ENCODE measurements at places on chromosomes 1 and 21.

DNA sequence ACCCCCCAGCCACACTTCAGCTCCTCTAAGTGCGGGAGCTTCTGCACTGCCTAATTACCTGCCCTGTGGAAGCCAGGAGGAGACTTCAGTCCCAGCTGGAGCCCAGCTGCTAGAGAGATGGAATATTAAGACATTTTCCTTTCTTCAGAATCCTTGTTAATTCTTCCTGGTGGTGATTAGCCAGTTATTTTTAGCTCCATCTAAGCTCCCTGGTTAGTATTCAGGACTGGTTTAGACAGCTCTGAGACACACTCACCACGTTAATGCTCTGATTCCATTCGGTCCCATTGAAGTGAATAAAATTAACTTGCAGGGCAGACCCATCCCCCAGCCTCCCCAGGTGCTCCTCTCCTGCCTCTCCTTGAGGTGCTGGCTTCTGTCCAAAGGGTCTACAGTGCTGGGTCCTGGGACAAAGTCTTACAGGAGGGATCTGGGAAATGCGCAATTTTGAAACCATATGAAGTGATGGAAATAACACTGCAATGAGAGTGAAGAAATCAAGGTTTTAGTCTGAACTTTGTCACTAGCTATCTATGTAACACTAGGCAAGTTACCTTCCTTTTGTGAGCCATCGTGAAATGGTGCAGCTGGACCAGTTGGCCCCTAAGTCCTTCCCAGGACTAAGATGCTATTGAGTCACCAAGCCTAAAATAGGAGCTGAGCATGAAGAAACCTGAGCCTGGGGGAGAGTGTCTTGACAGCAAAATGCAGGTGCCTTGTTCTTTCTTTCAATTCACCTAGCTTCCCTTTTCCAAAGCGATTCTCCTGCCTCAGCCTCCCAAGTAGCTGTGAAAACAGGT, 117.4 kb upstream of the ATP1A1 start:
- DNase-seq = no peak

DNA sequence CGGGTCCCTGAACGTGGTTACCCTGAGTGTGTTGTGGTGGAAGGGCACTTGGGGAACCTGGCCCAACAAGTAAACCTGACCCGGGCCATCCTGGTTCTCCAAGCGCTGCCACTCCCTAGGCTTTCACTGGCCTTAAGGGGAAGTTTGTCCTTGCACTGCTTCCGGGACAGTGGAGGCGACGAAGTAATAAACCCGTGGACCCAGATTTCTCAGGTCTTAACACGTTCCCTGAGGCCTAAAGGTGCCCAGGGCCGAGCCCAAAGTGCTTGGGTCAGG, 261 bp upstream of the CCDC24 start:
- DNase-seq = no peak

- no peak for DNase-seq
Observed at GRCh38 chr1:192861860-192862259, 53.0 kb downstream of the RGS2 start.

GRCh38 chr1:63721531-63722189, 52.2 kb upstream of the ROR1 start:
- DNase-seq = no peak

DNA sequence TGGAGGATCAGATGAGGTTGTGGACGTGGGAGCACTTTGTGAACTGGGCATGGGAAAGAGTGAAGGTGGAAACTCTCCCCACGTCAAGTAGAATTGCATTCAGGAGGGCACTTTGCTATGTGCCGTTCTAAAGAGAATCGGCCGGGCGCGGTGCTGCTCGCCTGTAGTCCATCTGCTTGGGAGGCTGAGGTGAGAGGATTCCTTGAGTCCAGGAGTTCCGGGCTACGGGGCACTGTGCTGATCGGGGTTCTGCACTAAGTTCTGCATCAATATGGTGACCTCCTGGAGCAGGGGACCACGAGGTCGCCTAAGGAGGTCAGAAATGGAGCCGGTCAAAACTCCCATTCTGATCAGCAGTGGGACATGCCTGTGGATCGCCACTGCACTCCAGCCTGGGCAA, 141.9 kb downstream of the PEX14 start:
- no peak for DNase-seq

- no peak for DNase-seq
Observed at GRCh38 chr21:34838956-34839820, 170.4 kb downstream of the CLIC6 start.

GRCh38 chr1:203662821-203663220, 36.2 kb downstream of the ATP2B4 start:
- DNase-seq = no peak

DNA sequence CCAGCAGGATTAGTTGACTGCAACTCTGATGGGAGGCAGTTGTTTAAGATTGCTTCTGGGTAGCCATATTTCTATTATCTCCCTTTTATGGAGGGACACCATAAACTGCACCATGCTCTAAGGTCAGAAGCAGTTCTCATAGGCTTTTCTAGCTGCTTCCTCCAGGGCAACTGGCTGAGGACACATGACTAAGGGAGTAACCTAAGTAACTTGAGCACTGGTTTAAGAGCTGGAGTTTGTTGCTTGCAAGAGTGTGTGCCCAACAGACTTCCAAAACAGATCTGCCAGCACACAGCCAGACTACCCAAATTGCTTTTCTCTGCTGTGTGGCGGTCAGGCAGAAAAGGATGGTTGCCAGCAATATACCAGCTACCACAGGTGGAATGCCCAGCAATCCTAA, 111.2 kb upstream of the LHX8 start:
- DNase-seq = no peak

DNA sequence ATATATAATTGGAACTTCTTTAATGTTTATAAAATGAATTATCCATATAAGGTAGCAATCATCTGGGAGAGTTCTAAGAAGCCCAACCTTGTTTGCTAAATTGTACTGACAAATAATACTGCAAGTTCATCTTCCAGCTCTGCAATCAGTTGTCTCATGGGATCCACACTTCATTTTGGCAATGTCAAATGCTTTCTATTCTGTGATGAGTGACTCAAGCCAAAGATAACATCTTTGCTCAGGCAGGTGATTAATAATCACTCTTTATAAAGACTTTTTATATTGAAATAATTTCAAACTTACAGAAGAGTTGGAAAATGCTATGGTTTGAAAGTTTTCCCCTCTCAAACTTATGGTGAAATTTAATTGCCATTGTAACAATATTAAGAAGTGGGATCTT, 67.2 kb downstream of the SLC44A5 start:
- DNase-seq = no peak

Measured in GM12878 (cell line).